Upper lobe of left lung (tissue), 6 donors: ENCODE measurements at places on chromosomes 5 and 9.

GRCh38 chr5:79318935-79319614 lies 83.1 kb downstream of the JMY start:
- DNase-seq = no peak

DNA sequence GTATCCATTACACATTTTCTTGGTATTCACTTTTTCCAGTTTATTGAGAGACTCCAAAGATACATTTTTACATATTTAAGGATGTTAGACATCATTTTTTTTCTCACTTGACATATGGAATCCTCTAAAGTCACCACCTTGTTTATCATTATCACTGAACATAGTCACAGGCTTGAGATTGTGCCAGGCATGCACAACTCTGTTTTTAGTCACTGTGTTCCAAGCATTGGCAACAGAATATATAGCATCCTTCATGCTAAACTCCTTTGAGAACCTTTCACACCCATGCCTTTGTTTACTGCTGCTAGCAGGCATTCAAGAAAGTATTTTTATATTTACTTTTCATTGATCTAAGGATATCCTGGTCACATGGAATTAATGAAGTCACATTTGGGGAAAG lies 668.6 kb upstream of the ARRDC3 start:
- no peak for DNase-seq

DNA sequence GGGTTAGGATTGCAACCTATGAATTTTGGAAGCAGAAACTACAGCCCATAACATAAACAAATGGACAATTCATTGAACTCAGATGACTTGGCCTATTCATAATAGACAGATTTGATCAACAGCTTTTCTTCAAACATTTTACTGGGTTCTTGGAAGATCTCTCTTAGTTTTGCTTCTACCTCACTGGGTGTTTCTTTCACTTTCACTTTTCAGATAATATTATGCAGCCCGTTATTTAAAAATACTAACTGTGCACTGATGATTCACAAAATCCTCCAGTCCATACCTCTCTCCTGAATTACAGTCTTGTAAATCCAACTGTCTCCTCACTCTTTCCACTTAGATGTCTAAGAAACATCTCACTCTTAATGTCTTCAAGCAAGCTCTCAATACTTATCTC lies 183.5 kb upstream of the IRX1 start:
- no peak for DNase-seq

DNA sequence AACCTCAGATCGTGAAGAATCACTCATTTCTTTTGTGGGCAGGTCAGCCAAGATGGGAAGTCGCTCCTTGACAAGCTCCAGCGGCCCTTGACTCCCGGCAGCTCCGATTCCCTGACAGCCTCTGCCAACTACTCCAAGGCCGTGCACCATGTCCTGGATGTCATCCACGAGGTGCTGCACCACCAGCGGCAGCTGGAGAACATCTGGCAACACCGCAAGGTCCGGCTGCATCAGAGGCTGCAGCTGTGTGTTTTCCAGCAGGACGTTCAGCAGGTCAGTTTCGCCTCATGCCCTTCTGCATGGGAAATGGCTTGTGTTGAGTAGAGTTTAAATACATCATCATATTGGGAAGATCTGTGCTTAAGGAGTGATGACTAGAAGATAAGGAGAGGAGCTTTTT lies 173.3 kb downstream of the TRIO start:
- DNase-seq = peak; percentile 71

GRCh38 chr5:136030252-136030651 lies 1.5 kb downstream of the TGFBI start:
- DNase-seq = no peak

- DNase-seq = peak; percentile 18
Measured at GRCh38 chr5:378976-379742, 57.6 kb downstream of the AHRR start.

- DNase-seq = no peak
Measured at GRCh38 chr5:6492934-6493333, 44.3 kb downstream of the UBE2QL1 start.

- DNase-seq = no peak
Measured at GRCh38 chr5:67639976-67640375, 443.4 kb upstream of the CD180 start.

- no peak for DNase-seq
Measured at GRCh38 chr9:82342046-82342445, 353.5 kb downstream of the SPATA31D1 start.

DNA sequence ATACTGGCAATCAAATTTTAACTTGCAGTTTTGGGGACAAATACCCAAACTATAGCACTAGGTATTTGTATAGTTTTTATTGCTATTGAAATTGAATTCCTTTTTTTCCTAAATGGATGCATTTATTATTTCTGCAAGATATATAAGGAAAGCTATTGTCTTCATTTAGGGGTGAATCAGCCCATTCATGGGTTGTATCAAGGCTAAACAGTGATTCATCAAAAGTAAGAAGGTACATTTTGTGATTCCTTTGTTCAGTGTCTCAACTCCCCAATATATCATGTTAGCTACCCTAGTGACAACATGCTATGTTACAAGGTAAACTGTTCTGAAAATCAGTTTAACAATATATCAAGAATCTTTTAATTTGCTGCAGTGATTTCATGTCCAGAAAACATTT lies 185.7 kb downstream of the PLK2 start:
- DNase-seq = no peak

DNA sequence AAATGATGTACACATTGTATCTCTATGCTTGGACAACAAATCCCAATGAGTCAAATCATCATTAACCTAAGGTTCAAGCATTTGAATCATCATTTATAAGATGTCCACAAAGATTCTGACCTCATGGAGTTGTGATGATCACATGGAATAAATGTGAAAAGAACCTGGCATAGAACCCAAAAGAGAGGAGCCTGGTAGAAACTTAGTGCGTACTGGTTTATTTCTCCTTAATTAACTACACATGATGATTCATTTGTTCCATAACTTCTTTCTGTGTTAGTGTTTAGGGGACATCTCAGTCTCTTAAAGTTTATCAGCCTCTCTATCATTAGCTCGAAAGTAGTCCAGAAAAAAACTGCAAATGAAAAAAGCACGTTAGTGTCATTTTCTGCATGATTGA lies 411.6 kb downstream of the BRINP1 start:
- no peak for DNase-seq

DNA sequence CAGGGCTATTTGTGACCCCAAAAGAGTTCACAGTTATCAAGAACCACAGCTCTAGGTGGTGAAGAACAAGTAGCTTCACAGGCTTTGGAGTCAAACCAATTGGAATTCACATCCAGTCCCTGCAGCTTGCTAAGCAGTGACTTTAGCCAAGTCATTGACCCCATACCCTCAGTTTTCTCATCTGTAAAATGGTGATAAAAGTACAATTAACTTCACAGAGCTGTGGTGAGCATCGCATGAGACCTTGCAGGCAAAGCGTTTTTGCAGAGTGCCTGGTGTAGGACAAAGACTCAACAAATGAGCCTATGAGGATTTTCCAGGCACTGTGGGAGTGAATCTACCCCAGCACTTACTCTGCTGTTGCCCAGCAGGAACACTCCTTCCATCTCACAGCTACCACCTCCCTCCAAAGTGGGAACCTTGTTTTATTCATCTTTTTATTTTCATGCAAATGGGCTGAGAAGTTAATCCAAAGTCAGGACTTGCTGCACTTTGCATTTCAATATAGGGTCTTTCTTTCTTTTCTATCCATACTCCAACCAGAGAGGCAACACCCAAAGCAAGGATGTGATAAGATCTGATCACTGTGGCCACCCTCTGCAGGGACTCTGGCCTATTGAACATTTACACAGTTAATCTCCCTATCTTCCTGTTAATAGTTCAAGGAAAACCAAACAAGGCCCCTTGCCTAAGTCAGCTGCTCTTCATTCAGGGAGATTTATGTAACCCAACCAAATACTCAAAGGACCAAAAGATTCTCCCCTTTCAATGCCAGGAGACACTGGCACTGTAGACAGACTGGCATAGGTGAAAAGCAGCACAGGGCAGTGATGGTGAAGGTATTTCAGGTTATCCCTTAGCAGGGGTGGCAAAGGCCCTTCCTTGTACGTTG lies 41.9 kb downstream of the ABCA1 start:
- no peak for DNase-seq

DNA sequence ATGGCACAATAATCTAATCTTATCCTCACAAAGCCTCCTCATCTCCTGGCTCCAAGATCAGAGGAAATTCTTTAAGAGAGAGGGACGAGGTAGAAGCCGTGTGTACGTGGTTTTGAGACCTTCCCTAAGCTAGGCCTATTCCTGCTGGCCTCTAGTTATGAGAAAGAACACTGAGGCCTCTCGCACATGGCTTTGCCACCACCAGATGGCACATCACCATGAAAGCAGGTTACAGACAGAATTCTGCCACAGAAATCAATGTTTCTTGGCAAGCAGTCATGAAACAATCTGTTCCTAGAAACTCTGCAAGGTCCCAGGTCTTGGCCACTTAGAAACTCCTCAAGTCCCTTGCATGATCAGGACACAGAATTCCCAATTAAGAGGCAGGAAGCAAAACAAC lies 268.2 kb upstream of the TAS2R1 start:
- no peak for DNase-seq

GRCh38 chr9:108694170-108694569 lies 161.6 kb downstream of the ACTL7B start:
- DNase-seq = no peak

DNA sequence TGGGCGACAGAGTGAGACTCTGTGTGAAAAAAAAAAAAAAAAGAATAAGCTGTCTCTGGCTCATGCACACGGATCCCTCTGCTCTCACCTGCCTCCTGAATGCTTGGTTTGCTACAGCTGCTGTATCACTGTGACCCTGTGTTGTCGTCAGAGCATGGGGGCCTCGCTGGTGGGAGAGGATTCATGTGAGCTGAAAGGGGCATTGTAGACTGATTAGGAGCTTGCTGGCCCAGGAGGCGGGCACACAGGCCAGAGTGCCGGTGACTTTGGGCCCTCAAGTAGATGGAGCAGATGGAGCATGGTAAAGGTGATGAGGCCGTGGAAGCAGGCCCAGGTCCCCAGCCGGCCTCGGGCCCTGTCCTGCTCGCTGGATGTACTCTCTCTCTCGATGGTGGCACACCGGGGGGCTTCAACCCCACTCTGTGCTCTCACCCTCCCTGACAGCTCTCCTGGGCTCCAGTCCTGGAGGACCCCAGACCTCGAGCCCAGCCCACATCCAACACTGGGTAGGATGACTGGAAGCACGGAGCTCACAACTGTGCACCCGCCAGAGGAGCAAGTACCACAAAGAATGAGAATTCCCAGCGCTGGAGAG lies 7.1 kb downstream of the FLT4 start:
- peak; percentile 62 for DNase-seq

DNA sequence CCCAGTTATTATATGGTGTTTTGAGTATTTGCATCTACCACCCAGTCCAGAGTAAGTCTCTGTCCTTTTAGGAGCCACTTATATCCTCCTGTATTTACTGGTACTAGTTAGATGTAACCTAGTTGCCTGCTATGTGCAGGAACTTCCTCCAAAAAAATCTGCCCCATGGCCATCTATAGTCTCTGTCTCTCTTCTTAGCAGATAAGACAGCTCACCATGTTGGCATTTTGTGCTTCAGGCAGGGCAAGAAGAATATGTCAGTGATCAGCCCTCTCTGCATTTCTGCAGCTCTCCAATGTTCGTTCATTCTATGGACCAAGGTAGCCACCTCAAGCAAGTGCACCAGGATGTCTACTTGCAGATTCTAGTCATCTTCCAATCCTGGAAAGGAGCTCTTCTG lies 446.5 kb downstream of the TLE1 start:
- no peak for DNase-seq

GRCh38 chr5:9104571-9105339 lies 441.1 kb downstream of the SEMA5A start:
- no peak for DNase-seq

DNA sequence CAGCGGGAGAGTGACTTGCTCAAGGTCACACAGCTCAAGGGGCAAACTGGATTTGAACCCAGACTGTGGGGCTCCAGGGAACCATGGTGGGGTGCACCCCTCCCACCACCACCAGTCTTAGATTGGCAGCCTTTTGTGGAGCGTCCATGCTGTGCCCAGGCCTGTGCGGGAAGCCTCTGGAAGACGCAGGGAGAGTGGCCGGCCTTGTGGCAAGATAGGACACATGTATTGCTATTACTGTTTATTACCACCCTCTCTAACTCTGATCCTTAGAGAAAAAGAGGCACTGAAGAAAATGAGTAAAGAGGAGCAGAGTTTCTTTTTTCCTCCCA lies 25.4 kb upstream of the SH3PXD2B start:
- DNase-seq = no peak

- no peak for DNase-seq
Measured at GRCh38 chr5:6115852-6116251, 262.5 kb downstream of the MED10 start.

GRCh38 chr9:121210536-121210935 lies 8.9 kb upstream of the RAB14 start:
- DNase-seq = no peak

- no peak for DNase-seq
Measured at GRCh38 chr9:33340186-33340585, 49.9 kb downstream of the NFX1 start.

GRCh38 chr9:136629879-136630661 lies 32.6 kb upstream of the EGFL7 start:
- DNase-seq = peak; percentile 74

GRCh38 chr9:99820685-99821395 lies 845 bp upstream of the NR4A3 start:
- peak; percentile 75 for DNase-seq
